ENCODE measurements at places on chromosomes 11 and 22.

DNA sequence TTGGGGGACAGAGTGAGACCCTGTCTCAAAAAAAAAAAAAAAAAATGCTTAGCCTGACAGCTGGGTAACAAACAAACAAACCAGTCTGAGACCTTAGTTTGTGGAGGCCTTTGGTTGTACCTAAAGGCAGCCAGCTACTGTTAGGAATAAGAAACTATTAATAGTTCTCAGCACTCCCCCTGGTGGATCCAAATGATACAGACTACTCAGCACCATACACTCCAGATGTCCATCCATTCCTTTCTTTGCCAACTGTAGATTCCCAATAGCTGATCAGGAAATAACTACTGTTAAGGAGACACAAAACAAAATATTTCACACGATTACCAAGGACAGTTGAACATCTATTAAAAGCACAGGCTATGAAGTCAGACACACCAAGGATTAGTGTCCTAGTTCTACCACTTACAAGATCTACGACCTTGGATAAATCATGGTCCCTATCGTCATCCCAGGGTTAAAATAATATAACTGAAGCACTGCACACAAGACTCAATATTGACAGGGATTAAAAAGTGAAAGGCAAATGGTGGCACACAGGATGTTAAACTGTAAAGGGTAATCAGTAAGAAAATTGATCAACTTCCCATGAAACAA is 17.2 kb downstream of the CLDN25 start:
- no peak for DNase-seq

- DNase-seq: no peak
Measured at GRCh38 chr11:119730789-119731386, 1.9 kb upstream of the NECTIN1 start.

GRCh38 chr11:31214372-31214771 is 155.2 kb downstream of the DCDC1 start:
- no peak for DNase-seq

GRCh38 chr11:16016468-16016829 is 339.9 kb downstream of the SOX6 start:
- no peak for DNase-seq

DNA sequence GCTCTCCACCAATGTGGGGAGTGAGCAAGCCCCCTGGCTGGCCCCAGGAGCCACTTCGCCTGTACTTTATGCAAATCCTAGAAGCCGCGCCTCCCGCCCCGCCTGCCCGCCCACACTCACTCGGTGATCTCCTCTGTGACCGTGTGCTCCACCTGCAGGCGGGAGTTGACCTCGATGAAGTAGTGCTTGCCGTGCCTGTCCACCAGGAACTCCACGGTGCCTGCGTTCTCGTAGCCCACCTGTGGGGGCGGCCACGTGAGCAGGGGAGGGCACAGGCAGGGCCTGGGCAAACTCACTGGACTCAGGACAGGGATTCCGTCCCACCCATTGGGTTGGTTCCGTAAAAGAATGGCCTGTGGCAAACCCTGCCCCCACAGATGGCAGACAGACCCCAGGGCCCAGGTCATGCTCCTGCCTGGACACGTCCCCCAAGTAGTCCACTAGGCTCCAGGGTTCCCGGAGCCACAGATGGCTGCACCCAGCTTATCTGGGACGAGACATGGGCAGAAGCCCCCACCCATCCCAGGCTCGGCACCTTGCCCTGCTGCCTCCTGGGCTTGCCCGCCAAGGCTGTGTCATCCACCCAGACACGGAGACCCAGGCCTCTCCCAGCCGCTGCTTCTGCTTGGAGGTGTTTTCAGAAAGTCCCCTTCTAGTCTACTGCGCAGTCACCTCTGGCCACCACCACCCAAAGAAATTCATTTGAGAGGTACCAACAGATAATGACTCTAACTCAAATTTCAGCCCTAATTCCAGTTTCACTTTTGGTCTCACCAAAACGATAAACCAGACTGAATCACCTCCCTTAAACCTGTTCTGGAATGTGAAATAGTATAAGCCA is 12.1 kb downstream of the LRFN4 start:
- DNase-seq: peak; percentile 57

DNA sequence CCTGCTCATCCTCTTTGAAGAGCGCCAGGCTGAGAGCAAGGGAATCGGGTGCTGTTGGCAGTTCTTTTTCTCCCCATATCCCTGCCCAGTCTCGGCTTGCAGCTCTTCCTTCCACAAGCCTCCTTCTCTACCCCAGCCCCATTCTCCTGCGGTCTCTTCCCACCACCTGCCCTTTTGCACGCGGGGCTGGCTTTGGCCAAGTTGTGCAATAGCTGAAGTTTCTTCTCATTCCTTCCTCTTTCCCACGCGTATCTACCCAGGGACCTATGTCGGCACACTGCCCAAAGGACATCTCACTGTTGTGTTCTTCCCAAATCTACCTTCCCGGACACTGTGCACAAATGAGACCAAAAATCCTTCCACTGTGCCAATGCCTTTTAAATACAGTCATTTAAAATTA is 22.3 kb upstream of the HTR3A start:
- no peak for DNase-seq

GRCh38 chr11:75918331-75918730 is 103.3 kb downstream of the UVRAG start:
- DNase-seq: no peak

DNA sequence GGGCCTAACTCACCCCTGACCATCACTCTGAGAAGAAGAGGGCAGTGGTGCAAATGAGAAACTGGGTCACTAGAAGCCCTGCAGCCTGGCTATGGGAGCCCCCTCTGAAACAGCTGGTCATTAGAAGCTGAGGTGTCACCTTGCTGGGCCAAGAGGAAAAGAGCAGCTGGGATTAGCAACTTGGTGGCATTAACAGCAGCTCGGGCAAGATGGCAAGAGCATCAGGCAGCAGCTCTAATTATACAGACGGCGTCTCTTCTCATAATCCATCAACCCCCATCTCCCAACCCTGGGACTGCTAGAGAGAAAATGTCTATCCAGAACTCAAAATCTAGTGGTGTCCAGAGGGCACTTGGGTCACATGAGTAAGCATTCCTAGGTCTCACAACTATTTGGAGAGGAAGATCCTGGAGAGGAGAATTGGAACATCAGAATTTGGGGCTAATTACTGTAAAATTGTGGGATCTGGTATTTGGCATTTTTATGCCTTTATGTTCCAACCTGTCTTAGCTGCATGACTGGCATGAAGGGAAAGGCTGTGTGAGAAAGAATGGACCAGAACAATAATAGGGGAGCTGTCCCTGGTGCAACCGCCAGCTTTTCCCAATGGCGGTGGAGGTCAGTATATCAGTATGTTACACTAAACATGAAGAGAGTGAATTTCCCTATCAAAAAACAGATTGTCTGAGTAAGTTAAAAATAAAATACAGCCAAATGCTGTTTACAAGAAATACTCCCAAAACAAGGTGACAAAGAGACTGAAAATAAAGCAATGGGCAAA is 7.6 kb upstream of the LMO1 start:
- DNase-seq: no peak

GRCh38 chr11:44260081-44260480 is 49.9 kb downstream of the ALX4 start:
- no peak for DNase-seq

- DNase-seq: no peak
Measured at GRCh38 chr11:57597916-57598830, 688 bp downstream of the SERPING1 start.

GRCh38 chr11:114762408-114762807 is 84.1 kb downstream of the NXPE2 start:
- no peak for DNase-seq

- DNase-seq: no peak
Measured at GRCh38 chr11:12704049-12704448, 29.8 kb downstream of the TEAD1 start.

- no peak for DNase-seq
Measured at GRCh38 chr11:10317776-10318526, 13.1 kb downstream of the ADM start.

- DNase-seq: no peak
Measured at GRCh38 chr22:28999919-29000556, 61.6 kb downstream of the C22orf31 start.

DNA sequence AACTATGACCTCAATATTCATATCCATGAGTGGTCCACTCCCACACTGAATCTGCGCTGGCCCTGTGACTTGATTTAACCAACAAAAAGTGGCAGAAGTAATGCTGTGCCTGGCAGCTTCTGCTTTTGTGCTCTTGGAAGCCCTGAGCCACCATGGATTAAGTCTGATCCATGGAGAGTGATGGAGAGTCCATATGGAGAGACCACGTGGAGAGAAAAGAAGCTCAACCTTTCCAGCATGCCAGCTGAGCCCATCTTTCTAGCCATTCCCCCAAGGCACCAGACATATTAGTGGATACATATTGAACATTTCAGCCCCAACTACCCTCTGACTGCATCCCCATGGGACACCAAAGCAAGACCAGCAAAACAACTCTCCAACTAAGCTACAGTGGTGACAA is 16.0 kb downstream of the LRRC55 start:
- no peak for DNase-seq

- no peak for DNase-seq
Measured at GRCh38 chr11:126710804-126711399, 289.7 kb downstream of the KIRREL3 start.

DNA sequence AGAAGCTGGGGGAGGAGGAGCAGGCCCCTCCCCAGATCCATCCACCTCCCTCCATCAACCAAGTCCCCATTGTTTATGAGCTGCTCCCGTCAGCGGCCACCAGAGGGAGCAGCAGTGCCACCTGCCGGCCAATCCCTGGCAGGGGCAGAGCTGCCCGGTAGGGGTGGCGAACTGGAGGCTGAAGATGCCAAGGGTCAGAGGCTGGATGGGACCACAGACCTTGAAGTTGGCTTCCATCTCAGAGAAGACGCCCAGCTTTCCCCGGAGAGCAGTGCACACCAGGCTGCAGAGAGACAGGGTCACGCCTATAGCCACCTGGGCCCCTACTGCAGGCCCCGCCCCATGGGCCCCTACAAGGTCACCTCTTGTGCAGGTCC is 3.6 kb downstream of the FIBP start:
- peak; percentile 73 for DNase-seq

- DNase-seq: no peak
Measured at GRCh38 chr11:59667812-59668187, 1.0 kb downstream of the PATL1 start.

- no peak for DNase-seq
Measured at GRCh38 chr11:45104006-45104789, 42.2 kb upstream of the PRDM11 start.

DNA sequence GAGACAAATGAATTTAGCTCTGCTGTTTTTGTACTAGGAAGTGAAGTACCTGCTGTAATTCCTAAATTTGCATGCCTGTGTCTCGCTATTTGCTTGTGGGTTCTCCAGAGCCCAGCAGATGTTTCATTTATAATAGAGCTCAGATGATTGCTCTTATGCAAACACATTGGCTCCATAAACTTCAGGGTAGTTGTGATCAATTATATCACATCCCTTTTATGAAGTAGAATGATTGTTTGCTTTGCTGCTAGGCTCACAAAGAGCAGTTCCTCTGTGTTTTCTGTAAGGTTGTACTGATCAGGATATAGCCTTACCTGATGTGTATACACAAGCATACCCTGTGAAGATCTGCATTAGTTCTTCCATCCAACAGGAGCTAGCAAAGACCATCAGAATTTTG is 64.1 kb downstream of the C11orf87 start:
- no peak for DNase-seq

GRCh38 chr11:96150609-96151008 is 192.4 kb downstream of the MAML2 start:
- DNase-seq: no peak

DNA sequence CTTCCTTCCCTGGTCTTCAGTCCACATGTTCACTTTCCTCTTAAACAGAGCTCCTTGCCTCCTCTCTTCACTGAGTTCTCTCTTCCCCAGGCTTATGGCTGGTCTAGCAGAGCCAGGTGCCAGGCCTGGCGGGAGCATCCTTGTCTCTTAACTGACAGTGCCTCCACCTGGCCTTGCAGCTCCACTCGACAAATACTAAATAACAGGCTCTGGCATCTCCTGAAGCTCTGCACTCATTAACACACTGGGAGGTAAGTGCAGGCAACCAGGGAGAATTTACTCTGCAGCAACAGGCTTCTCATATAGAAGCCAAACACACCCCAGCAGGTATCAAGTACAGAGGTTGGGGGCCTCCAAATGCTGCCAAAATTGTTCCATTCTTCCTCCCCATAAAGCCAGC is 438.1 kb downstream of the SOX6 start:
- DNase-seq: no peak

- DNase-seq: no peak
Measured at GRCh38 chr22:45562102-45562501, 59.4 kb downstream of the FBLN1 start.

DNA sequence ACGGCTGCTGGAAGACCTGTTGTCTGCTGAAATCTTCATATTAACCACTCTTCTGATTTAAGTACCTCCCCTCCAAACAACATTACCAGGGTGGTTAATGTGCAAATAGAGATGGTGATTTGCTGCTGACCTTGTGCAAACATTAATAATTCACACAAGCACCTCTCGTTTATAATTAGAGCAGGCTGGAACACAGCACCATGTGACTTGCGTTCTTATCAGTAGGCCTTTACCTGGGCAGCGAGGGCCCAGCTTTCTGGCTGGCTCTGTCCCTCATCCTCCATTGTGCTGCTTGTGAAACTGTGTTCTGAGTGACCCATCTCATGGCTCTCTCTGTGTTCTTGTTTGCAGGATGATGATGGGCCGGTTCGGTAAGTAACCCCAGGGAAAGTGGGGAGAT is 41.0 kb upstream of the PARVG start:
- DNase-seq: no peak

DNA sequence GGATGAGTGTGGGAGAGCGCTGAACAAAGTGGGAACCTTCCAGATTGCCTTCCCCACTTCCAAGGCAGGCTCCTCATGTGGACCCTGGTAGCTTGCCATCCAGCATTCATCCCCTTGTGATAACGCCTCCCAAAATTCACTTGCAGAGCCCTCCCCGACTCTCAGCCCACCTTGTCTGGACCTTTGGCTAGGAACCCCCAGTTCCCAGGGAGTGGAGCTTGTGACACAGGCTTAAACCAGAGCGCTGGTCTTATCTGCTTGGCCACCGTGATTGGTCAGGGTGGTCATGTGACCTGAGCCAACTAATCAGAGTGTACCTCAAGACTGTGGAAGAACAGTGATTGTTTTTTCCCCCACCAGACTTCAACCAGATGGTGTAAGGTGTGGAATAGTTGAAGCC is 9.6 kb upstream of the SLC35C1 start:
- DNase-seq: no peak
